Activated B cell treated with CpG ODN at 0.5 μM for 24 hours (primary cell): ENCODE measurements at places on chromosomes 2 and 18.

GRCh38 chr2:221100467-221101089 is 471.5 kb downstream of the EPHA4 start:
- DNase-seq, result no peak

- DNase-seq, result no peak
Measured at GRCh38 chr2:171858397-171858958, 35.6 kb downstream of the SLC25A12 start.

GRCh38 chr2:189083106-189083505 is 96.5 kb downstream of the COL5A2 start:
- no peak for DNase-seq

- DNase-seq, result no peak
Measured at GRCh38 chr18:77815666-77816338, 566.2 kb downstream of the GALR1 start.

DNA sequence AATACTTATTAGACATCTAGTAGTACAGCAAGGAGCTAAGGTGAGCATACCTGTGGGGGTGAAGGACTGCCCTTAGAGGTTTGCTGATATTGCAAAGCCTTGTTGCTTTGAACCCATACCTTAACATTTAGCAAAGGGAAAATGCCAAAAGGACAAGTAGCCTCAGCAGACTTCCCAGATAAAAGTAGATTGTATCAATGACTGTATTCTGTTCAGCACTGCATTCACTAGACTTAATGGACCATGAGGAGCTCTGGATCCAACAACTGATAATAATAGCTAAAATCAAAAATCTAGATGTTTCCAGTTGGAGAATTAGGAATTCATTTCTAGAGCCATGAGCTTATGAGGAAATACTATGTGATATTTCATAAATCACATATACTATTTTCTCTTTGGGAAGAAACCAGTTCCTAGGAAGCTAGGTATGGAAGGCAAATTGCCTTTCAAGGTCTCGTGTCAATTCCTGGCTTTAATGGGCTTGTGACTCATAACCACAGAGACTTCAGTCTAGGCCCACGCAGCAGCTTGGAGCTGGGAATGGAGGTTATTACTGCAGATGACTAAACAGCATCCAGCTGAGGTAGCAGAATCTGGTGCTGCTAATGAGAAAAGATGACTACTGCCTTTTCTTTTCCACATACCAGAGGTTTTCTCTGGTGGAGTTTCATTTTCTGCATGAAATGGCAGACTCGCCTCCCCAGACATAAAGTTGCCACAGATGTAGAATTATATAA is 191.2 kb upstream of the NABP1 start:
- no peak for DNase-seq

- DNase-seq, result no peak
Measured at GRCh38 chr2:199798831-199799580, 52.0 kb downstream of the FTCDNL1 start.

GRCh38 chr2:147863835-147864234 is 19.0 kb downstream of the ACVR2A start:
- no peak for DNase-seq

- no peak for DNase-seq
Measured at GRCh38 chr18:75635096-75635495, 207.6 kb upstream of the SMIM21 start.

DNA sequence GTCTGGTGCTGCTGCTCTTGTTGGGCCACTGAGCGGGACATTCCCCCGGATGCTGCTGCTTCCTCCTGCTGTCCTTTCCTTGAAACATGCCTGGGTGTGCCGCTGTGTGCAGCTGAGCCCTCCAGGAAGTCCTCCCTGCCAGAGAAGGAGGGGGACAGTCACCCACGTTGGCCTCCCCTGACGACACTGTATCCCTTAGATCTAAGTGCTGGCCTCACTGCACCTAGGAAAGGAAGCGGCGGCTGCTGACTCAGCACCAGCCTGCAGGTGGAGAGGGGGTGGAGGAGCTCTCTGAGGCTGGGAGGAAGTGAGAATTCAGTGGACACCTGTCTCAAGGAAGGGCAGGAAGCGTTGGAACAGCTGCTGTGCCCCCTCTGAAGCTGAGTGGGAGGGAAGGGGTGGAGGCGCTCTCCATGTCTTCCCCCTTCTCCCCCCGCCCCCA is 239.8 kb downstream of the HAUS1 start:
- DNase-seq, result no peak

GRCh38 chr2:6820903-6821584 is 44.7 kb downstream of the CMPK2 start:
- no peak for DNase-seq

GRCh38 chr2:239290618-239291474 is 110.0 kb downstream of the HDAC4 start:
- no peak for DNase-seq

GRCh38 chr2:172270278-172271079 is 156.9 kb upstream of the ITGA6 start:
- DNase-seq, result no peak

GRCh38 chr2:239266779-239267287 is 134.0 kb downstream of the HDAC4 start:
- DNase-seq, result no peak

- DNase-seq, result no peak
Measured at GRCh38 chr2:126657148-126657635, 1.2 kb downstream of the GYPC start.

- DNase-seq, result no peak
Measured at GRCh38 chr2:205366336-205367060, 315.8 kb upstream of the NRP2 start.

DNA sequence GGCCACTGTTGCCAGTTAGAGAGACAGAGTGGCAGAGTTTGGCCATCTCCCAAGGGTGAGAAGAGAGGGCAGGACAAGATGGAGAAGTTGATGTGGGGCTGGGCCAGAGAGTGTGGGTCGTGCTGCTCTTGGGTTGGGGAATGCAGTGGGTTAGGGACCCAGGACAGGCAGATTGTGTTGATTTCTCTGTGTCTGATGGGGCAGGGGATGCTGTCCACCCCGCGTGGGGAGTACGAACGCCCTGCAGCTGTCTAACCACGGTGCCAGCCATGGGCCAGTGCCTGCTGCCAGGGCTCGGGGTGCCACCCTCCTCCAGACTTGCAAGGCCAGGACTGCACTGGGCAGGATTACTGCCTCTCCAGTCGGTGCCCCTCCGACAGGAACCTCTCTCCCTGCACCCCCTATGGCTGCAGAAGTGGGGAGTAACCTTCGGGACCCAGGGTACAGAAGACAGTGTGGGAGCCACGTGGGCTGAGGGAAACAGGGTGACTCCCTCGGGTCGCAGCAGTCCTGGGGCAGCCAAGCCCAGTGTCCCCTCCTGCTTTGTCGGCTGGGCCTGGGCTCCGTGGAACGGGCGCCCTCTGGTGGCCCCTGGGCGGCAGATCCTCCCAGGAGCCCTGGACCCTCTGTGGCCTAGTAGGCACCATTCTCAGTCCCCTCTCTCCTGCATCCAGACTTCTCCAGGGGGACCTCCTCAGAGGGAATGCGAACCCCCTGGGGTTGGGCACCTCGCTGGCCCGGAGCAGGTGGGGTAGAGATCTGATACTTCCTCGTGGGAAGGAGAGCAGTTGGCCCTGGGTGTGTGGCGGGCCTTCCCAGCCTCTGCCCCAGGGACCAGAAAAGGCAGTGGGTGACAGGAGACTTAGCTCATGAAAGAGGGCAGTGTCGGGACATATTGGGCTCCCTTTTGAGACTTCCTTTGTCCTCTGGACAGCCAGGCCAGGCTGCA is 2.7 kb downstream of the GPC1 start:
- peak; percentile 66 for DNase-seq

GRCh38 chr2:108626995-108627394 is 92.3 kb upstream of the RANBP2 start:
- no peak for DNase-seq

GRCh38 chr2:129253461-129253812 is 726.0 kb upstream of the RAB6C start:
- no peak for DNase-seq

DNA sequence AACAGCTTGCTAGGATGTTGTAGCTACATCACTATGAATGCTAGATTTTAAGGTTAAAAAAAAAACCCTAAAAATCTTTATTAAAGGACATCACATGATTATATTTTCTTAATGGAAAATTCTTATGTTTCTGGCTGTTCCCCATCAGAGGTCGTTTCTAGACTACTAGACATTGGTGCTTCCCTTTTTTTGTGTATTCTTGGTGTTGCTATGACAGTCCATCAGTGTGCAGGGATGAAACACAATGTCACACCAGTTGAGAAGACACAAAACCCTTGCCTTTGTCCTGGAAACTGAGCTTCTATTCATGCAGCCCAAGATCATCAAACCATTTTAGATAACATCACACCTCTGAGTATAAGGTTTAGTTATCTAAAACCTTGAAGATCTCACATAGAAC is 19.9 kb upstream of the TMEM131 start:
- DNase-seq, result no peak

- no peak for DNase-seq
Measured at GRCh38 chr2:176821350-176821749, 391.2 kb upstream of the HNRNPA3 start.
